ENCODE measurements at places on chromosomes 12 and 14.
A peak's percentile ranks its signal among the peaks of the same experiment; 100 is the strongest.

DNA sequence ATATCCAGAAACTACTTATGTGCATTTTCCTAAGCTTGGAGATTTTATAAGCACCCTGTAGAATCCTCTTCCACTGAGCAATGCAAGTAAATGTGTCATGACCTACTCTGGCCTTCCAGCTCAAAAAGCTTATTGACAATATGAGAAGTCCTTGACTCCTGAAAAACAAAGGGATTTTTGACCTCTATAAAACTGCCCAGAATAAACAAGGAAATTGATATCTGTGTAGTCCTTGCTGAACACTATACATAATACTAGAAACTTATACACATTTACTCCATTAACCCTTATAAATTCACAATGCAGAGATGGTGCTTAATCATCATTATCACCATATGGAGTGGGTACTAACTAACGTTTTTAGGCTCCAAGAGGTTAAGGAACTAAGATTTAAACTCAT is 197.4 kb upstream of the KRR1 start:
- H3K27ac ChIP-seq: no peak overlapping the region
- no peaks in the 10 kb centered on the region for H3K36me3 ChIP-seq
- no peaks in the 10 kb centered on the region for H3K27me3 ChIP-seq

DNA sequence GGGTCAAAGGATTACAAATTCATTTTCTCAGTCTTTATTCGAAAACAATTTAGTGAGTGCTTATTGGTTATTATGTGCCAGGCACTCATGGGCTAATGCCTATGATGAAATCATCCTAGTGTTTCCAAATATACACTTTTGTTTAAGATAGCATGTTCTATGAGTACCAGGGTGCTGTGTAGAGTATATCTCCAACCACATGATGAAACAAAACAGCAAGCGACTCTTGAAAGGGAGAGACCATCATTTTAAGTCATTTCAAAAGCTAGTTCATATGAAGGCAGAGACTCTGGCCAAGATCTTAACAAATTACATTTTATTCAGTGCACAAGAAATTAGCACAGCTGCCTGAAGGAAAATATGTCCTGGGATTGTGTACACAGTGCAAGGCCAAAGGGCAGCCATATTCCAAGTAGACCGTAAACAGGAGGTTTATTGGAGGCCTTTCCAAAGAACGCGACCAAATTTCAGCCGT is 204.2 kb downstream of the EFCAB11 start:
- H3K27ac ChIP-seq: no peak overlapping the region
- DNase-seq: no peak
- H3K4me3 ChIP-seq: no peak overlapping the region
- H3K36me3 ChIP-seq: no peaks in the 10 kb centered on the region

DNA sequence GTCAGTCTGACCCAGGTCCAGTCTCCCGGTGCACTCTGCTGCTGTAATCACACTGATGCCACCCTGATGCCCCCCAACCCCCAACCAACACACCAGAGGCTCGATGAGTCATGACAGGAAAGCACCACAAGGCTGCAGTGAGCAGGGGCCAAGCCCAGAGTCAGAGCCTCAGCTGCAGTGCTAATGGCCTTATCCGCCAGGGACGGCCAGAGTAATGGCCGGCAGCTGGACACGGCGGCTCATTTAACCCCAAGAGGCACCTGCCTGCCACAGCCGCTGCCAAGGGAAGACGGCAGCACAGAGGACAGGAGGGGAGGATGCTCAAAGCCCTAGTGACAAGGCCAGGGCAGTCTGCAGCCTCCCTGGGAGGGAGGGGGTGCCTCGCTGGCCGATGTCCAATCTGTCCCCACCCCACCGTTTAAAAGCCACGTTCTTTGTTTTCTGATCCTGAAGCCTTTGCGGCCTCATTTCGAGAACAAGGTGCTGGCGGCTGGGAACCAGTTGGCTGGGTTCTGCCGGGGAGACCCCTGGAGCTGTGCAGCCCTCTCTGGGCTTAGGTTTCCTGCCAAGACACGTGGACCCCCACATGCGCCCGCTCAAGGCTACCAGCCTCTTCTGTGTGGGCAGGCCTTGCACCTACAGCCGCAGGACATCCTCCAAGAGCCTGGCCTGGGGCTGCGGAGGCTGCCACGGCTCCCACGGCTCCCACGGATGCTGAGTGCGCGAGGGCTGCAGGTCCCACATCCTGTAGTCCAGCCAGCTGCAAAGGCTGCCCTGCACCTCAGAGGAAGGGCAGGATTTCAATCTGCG is 13.1 kb downstream of the CCDC85C start:
- no peak overlapping the region for H3K27ac ChIP-seq
- H3K36me3 ChIP-seq: peaks cover 16% of the 10 kb centered on the region
- H3K4me3 ChIP-seq: no peak overlapping the region
- H3K27me3 ChIP-seq: no peaks in the 10 kb centered on the region
- no peak for DNase-seq

DNA sequence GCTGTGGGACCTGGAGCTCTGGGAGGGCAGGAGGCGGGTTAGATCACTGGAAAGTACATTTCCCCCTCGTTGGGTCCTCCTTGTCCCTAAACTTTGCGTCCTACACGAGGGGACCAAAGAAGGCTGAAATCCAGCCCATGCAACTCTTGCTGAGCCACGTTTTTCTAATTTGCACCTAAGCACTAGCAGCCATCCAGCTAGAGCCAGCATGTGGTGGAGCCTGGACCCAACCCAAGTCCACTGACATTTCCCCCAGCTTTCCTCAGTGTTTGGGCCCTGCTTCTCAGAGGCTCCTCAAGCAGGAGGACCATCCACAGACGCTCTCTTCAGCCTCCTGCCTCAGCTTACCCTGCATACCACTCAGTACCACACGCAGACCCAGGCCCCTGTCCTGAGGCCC is 49.7 kb downstream of the TSPAN11 start:
- H3K36me3 ChIP-seq: peaks cover 27% of the 10 kb centered on the region
- no peak overlapping the region for H3K4me3 ChIP-seq
- peaks cover 36% of the 10 kb centered on the region for H3K4me1 ChIP-seq
- H3K27ac ChIP-seq: no peak overlapping the region
- DNase-seq: no peak
- no peaks in the 10 kb centered on the region for H3K27me3 ChIP-seq

- no peaks in the 10 kb centered on the region for H3K27me3 ChIP-seq
- H3K27ac ChIP-seq: no peak overlapping the region
- DNase-seq: no peak
- peaks cover 55% of the 10 kb centered on the region for H3K36me3 ChIP-seq
These were observed 20.0 kb upstream of the STAC3 start for GRCh38 chr12:57270966-57271470.

GRCh38 chr14:61726778-61727658 is 31.7 kb downstream of the HIF1A start:
- no peaks in the 10 kb centered on the region for H3K27me3 ChIP-seq
- H3K36me3 ChIP-seq: peaks cover 14% of the 10 kb centered on the region
- no peak overlapping the region for H3K27ac ChIP-seq
- H3K4me1 ChIP-seq: no peaks in the 10 kb centered on the region

DNA sequence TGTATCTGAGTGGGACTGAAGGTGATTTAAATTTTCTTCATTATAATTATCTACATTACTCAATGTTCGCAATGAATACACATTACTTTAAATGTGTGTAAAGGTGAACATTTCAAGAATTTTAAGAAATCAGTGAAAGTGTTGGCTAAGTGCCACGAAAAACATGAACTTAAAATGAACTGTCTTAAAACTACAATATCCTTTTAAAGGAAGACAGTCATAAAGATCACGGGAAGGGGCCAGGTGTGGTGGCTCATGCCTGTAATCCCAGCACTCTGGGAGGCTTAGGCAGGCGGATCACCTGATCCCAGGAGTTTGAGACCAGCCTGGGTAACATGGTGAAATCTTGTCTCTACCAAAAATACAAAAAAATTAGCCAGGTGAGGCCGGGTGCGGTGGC is 11.2 kb downstream of the MOK start:
- peaks cover 8% of the 10 kb centered on the region for H3K4me1 ChIP-seq
- peaks cover 7% of the 10 kb centered on the region for H3K36me3 ChIP-seq
- H3K27me3 ChIP-seq: no peaks in the 10 kb centered on the region
- no peak overlapping the region for H3K27ac ChIP-seq
- DNase-seq: no peak
- H3K4me3 ChIP-seq: no peak overlapping the region

DNA sequence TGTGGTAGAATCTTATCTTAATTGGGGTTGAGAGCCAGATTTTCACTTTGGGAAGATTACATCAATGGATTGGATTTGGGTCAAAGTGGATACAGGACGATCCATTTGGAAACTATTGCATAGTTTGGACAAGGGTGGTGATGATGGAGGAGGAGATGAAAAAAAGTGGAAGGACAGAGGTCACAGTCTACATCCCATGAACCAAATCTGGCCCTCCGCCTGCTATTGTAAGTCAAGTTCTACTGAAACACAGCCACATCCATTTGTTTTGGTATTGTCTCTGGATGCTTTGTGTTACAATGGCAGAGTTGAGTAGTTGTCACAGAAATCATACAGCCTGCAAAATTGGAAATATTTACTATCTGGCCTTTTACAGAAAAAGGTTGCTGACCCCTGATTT is 296.8 kb upstream of the NOS1 start:
- no peaks in the 10 kb centered on the region for H3K4me1 ChIP-seq
- H3K36me3 ChIP-seq: no peaks in the 10 kb centered on the region
- H3K27me3 ChIP-seq: no peaks in the 10 kb centered on the region
- H3K27ac ChIP-seq: no peak overlapping the region

DNA sequence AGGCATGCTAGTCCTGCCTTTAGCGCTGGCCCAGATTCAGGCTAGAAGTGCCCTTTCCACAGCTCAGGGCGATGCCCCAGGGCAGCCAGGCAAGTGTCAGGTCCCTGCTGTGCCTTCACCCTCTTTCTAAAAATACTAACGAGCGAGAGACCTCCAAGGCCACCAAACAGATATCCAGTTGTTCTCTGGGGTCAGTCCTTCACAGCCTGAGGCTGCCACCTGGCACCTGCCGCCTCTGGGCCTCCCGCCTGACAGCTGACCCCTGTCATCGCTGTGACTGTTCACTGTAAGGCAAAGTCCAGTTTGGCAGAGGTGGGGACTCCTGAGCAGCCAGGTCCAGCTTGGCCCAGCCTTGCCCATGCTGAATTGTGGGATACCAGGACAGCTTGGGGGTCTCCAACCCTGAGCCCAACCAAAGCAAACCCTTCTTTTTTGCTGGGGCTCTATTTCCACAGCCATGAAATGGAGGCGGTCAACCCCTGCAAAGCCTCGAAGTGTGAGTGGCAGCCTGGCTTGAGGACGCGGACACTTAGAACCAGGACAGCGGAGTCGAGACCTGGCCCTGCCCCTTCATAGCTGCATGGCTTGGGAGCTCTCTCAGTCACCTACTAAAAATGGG is 79.9 kb downstream of the NINJ2 start:
- peaks cover 1% of the 10 kb centered on the region for H3K4me1 ChIP-seq
- no peaks in the 10 kb centered on the region for H3K27me3 ChIP-seq
- H3K27ac ChIP-seq: no peak overlapping the region
- H3K36me3 ChIP-seq: no peaks in the 10 kb centered on the region
- no peak overlapping the region for H3K4me3 ChIP-seq
- no peak for DNase-seq

GRCh38 chr12:94150240-94151121 is 2.1 kb downstream of the PLXNC1 start:
- H3K4me3 ChIP-seq: peak overlapping the region; percentile 65
- H3K27me3 ChIP-seq: peaks cover 20% of the 10 kb centered on the region
- DNase-seq: no peak
- H3K36me3 ChIP-seq: no peaks in the 10 kb centered on the region
- peaks cover 24% of the 10 kb centered on the region for H3K4me1 ChIP-seq
- H3K27ac ChIP-seq: peak overlapping the region; percentile 64

- no peak for DNase-seq
- no peaks in the 10 kb centered on the region for H3K27me3 ChIP-seq
- H3K27ac ChIP-seq: no peak overlapping the region
- H3K36me3 ChIP-seq: no peaks in the 10 kb centered on the region
These were observed 159.6 kb downstream of the BTG1 start for GRCh38 chr12:91986084-91986483.

DNA sequence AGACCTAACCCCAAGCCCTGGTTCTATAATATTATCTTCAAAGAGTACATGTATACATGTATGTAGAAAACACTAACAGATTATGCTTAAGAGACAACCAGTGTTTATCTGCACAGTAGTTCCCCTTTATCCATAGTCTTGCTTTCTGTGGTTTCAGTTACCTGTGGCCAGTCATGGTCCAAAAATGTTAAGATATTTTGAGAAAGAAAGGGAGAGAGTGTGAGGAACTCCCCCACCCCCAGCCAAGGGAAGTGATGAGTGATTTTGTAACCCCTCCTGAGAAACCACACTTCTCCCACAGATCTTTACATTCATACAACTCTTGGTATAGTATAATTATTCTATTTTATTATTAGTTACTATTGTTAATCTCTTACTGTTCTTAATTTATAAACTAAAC is 77.3 kb upstream of the CNTN1 start:
- no peak for DNase-seq
- H3K4me1 ChIP-seq: no peaks in the 10 kb centered on the region
- no peaks in the 10 kb centered on the region for H3K27me3 ChIP-seq
- H3K27ac ChIP-seq: no peak overlapping the region
- no peak overlapping the region for H3K4me3 ChIP-seq

DNA sequence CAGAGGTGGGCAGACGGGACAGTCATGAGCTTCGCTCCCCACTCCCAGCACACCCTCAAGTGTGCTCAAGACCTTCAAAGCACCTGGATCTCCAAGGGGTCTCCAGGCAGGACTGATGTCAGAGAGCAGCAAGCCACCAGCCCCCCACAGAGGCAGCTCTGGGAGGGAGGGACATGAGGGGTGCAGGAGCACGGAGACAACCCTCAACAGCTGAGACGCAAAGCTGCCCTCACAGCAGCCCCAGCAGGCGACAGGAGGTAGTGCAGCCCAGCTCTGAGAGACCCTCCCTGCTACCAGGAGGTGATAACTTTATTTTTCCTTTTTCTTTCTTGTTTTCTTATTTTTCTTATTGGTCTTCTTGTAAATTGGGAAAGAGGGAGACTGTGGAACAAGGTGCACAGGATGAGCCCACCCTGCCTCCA is 17.9 kb downstream of the SIVA1 start:
- no peak overlapping the region for H3K4me3 ChIP-seq
- DNase-seq: no peak
- no peak overlapping the region for H3K27ac ChIP-seq
- peaks cover 13% of the 10 kb centered on the region for H3K4me1 ChIP-seq
- no peaks in the 10 kb centered on the region for H3K27me3 ChIP-seq

GRCh38 chr14:101721951-101722661 is 39.4 kb upstream of the PPP2R5C start:
- no peaks in the 10 kb centered on the region for H3K27me3 ChIP-seq
- no peak overlapping the region for H3K4me3 ChIP-seq
- peaks cover 4% of the 10 kb centered on the region for H3K4me1 ChIP-seq
- H3K36me3 ChIP-seq: no peaks in the 10 kb centered on the region
- no peak for DNase-seq

DNA sequence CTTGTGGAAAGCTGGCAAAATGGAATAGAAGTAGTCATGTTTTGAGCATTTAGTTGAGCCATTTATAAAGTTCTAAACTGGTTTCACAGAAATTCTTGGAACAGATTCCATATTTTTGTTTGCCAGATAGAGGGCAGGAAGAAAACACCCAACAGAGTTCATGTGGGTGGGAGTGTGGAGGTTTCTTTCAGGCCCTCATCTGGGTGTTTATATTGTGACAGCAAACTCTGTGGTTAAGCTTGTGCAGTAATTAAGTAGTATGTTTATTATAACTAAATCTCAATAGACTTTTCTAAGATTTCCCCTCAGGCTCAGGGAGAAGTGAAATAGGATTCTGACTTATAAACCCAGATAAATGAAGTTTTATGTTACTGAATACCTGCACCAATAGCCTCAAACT is 57.4 kb downstream of the SPPL3 start:
- H3K4me1 ChIP-seq: peaks cover 16% of the 10 kb centered on the region
- H3K36me3 ChIP-seq: peaks cover 4% of the 10 kb centered on the region
- H3K4me3 ChIP-seq: no peak overlapping the region
- no peak overlapping the region for H3K27ac ChIP-seq
- DNase-seq: no peak
